ENCODE measurements at places on chromosomes 5 and 9. TPM values are rescaled to one million over a fixed set of nuclear protein-coding genes. Genes with fewer than 3 reads are reported as not detected.
A peak's percentile ranks its signal among the peaks of the same experiment; 100 is the strongest.

DNA sequence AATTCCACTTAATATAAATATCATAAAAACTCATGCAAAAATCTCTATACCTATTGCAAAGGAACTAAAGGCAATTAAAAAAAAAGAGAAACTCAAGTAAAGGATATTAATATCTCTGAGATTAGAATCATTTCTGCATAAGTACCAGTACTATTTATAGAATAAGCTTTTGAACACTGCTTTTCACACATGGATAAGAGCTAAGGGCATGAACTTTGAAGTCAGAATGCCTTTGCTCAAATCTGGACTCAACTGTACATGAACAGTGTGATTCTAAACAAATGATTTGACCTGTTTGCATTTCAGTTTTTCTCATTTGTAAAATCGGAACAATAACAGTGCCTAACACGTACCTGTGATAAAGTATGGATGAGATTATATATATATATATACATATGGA is 255.9 kb downstream of the EFNA5 start:
- H3K4me1 ChIP-seq: no peaks in the 10 kb centered on the region
- no peak overlapping the region for H3K27ac ChIP-seq

- no peaks in the 10 kb centered on the region for H3K36me3 ChIP-seq
- H3K27ac ChIP-seq: peak within 1 kb of the TSS; percentile 73
- H3K4me3 ChIP-seq: peak within 1 kb of the TSS; percentile 57
- no peaks in the 10 kb centered on the region for H3K4me1 ChIP-seq
- peak; percentile 81 for DNase-seq
- H3K27me3 ChIP-seq: peaks cover 9% of the 10 kb centered on the region
Measured at GRCh38 chr9:105694190-105694847, at the start of gene TMEM38B. Gene TMEM38B, plus strand, starts transcription at chr9:105694541. Its CDS starts 120 bp downstream, at chr9:105694661.

DNA sequence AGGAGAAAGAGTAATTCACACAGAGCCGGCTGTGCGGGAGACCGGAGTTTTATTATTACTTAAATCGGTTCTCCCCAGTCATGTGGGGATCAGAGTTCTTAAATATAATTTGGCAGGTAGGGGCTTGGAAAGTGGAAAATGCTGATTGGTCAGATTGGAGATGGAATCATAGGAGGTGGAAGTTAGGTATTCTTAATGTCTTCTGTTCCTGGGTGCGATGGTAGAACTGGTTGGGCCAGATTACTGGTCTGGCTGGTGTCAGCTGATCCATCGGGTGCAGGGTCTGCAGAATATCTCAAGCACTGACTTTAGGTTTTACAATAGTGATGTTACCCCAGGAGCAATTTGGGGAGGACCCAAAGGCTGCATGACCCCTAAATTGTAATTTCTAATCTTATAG is 4.6 kb upstream of the CERCAM start:
- H3K4me3 ChIP-seq: no peak overlapping the region
- no peak overlapping the region for H3K27ac ChIP-seq
- H3K27me3 ChIP-seq: peaks cover 8% of the 10 kb centered on the region
- no peaks in the 10 kb centered on the region for H3K4me1 ChIP-seq
- H3K36me3 ChIP-seq: no peaks in the 10 kb centered on the region

DNA sequence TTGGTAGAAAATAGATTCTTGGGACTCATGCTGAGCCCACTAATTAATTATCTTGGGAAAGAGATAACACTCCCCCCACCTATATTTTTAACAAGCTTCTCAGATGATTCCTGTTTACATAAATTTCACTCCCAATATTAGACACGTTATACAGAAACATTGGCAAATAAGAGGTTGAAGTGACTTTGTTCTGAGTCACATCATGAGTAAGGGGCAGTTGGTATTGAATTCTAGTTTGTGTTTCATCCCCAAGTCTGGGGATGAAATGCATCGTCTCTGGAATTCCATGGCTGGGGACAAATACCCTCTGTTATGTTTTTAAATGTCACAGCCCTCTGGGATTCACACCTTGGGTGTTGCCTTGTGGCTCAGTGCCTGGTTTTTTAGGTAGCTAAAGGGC is 41.0 kb downstream of the BASP1 start:
- no peaks in the 10 kb centered on the region for H3K36me3 ChIP-seq
- DNase-seq: no peak
- H3K4me3 ChIP-seq: no peak overlapping the region
- H3K27me3 ChIP-seq: no peaks in the 10 kb centered on the region
- H3K27ac ChIP-seq: no peak overlapping the region

Gene AQP7
- 4.6 TPM for total RNA-seq

Gene IGIP
- total RNA-seq: 31.8 TPM

Gene TAF11L5
- not detected for total RNA-seq

Gene GDF9
- total RNA-seq: 1.8 TPM

All from uterus (tissue), 4 donors.